Skin of body (tissue), 3 donors: ENCODE measurements at places on chromosomes 3 and 15.

- DNase-seq = no peak
Measured at GRCh38 chr3:2578560-2578959, 479.9 kb downstream of the CNTN4 start.

DNA sequence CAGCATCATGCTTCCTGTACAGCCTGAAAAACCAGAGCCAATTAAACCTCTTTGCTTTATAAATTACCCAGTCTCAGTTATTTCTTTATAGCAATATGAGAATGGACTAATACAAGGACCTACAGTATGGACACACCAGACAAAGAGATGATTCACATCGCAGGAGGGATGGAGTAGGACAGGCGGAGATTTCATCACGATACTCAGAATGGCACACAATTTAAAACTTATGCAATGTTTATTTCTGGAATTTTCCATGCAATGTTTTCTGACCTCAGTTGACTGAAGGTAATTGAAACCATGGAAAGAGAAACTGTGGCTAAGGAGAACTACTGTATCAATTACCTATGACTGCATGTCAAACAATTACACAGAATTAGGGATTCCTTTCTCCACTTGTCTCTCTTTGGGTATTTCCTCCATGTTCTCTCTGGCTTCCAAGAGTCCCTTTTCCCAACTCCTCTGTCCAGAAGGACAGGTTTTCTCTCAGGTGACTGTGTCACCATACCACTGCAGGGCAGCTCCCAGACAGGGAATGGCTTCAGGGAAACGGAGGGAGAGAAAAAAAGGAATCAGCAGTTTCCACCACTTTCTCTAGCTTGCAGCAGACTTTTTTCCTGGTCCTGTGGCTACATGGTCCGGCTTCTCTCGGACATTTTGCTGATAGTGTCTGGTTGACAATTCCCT is 3.0 kb upstream of the ANO10 start:
- DNase-seq = no peak

DNA sequence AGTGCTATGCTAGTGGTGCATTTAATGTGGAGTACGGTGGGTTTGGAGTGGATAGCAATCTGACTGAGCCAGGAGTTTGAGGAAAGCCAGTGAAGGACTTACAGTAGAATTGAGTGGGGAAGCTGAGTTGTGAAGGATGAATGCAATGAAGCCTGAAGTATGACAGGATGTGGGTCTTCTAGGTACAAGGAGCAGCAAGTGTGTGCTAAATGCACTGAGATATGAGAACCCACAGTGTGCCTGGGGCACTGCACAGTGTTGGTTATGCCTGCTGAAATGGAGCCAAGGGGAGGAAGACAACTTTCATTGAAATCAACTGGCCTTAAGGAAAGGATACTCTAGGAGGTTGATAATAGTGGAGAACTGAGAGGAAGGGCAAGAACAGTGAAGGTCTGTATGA is 105.5 kb upstream of the MRPL3 start:
- no peak for DNase-seq

DNA sequence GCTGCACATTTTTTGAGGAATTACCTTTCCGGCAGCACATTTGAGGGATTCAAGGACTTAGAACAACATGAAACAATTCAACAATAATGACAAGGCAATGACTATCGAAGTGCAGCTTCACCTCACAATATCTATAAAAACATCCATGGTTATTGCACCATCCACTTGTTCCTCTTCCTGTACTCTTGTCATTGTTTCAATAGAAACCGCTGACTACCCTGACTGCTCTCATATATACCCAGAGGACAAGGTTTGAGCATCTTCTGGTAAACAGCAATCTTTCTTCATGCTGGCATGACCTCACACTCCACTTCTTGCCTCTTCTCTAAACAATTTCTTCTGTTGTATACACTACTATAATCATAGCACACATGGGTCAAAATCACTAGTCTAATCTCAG is 864.9 kb downstream of the FHIT start:
- DNase-seq = no peak

DNA sequence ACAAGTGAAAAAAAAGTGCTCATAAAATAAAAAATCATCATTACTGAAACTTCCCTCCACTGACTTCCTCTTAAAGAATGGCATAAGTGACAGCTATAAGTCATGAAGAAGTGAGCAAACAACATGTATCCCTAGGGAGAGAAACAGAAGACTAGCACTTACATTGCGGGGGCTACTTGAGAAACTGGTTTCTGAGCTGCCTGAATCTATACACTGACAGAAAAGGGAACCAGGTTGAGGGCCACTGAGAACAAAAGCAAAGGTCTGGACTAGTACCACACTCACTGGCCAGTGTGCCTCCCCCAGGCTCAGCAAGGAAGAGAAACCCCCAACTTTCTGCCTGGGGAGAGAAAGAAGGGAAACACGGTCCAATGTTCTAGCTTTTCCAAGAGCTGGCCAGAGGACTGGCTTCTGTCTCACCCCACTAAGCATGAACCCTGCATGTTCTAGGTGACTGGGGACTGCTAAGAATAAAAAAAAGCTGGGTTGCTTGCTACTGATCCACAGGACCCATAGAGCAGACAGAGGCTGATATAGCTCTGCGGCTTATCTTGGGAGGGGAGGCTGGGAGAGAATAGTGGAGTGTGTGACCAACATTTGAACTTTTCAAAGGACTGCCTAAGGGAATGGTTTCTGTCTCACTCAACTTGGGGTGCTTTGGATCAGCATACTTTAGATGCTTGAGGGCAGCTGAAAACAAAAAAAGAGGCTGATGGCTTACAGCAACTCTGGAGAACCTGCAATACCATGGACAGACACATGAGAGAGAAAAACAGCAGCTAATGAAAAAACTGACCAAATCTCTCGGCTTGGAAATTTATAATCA is 8.1 kb downstream of the RAD18 start:
- no peak for DNase-seq

GRCh38 chr3:39383881-39384664 is 903 bp downstream of the SLC25A38 start:
- DNase-seq = no peak

DNA sequence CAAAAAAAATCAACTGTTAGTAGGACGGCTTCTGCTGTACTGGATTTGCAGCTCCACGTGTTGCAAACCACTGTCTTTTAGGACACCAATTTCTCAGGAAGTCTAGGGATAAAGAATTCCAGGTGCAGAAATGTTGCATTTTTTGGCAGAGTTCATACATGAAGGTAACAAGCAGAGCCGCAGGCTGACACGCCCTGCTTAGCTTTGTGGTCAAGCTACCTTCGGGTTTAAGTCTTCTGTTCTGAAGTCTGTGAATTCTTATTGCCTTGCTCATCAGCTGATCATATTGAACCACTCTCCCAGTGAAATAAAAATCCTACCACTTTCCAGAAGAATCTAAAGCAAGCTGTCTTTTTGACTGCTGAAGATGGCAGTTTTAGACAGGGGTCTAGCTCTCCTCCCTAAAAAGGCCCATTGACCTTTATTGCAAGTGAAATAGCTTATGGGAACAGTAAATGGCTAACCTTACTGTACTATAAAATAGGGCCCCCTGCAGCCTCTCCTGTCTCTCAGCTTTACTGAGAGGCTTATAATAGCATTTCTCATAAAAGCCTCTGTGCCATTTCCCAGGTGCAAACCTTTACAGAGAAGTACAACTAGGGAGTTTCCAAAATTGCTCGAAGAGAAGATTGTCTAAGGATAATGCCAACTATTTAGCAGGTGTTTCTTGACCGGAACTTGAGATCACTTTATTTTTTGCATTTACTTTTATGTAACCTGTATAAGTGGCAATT is 262.2 kb upstream of the IL12A start:
- DNase-seq = no peak

DNA sequence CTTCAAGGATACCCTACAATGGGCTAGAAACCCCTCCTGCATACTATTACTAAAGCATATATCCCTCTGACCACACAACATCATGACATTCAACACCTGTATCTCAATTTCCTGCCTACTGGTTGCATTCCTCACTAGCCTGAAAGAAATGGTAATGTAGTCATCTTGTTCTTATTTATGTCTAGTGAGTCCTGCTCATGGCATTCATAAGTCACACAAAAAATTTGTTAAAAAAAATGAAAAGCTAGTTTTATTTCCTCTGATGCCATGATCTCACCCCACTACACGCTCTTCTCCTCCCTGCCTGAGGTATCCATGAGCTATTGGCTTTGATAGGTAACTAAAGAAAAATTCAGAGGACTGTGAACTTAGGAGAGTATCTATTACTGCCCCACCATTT is 284.5 kb downstream of the ZNF385D start:
- DNase-seq = no peak
